ENCODE measurements at places on chromosomes 5 and 9.
A peak's percentile ranks its signal among the peaks of the same experiment; 100 is the strongest.

GRCh38 chr9:70672161-70672649, 257.7 kb upstream of the KLF9 start:
- DNase-seq: no peak

GRCh38 chr5:9009931-9010651, 535.8 kb downstream of the SEMA5A start:
- no peak for DNase-seq

DNA sequence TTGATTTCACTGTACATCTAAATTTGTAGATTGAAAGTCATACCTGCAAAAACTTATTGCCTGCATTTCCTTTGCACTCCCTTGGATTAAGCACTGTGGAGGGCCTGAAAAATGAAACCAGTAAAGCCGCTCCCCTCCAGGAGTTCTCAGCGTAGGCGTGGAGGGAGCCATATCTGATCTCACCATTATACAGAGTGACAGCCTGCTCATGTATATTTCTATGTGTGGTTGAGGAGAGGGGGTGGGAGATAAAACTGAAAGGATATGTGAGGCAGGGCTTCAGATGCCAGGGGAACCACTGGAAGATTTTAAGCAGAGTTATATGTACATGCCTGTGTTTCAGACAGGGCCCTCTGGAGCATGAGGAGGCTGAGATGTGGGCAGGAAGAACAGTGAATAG, 303.0 kb downstream of the MSX2 start:
- DNase-seq: no peak

GRCh38 chr9:71793386-71794105, 25.2 kb upstream of the CEMIP2 start:
- no peak for DNase-seq

DNA sequence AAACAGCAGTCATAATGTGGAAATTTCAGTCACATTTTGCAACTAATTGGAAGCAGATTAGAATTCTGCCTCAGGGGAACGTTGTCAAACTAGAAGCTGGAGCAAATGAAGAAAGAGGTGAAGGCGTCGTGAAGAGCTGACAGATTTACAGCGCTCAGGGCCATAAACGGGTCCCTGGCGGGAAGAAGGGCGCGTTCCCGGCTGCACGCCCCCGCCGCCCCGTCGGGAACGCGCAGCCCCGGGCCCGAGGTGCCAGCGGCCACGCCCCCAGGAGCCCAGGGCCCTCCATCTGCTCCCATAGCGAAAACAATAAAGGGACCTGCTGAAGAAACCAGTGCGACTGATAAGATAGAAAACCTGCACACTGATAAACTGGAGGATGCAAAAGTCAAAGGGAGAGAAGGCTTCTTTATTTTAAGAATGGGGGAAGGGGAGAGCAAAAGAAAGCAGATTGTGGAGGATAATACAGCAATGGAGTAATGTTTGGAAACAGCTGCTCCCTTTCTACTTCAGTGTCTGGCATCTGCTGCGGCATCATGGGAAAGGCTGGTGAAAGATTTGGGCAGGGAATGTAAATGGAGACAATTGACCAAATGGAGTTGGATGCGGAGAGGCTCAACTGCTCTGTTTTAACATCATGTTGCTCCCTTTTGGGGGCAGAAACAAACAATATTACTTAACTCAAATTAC, 11.1 kb downstream of the ZNF608 start:
- DNase-seq: peak; percentile 71

GRCh38 chr5:148267962-148268361, 632 bp upstream of the SPINK13 start:
- DNase-seq: no peak

GRCh38 chr9:100472788-100473275, at the start of gene TMEFF1:
TSS of gene TMEFF1 (plus strand) at chr9:100473149. CDS start at chr9:100473545, 396 bp downstream.
- DNase-seq: peak; percentile 69

DNA sequence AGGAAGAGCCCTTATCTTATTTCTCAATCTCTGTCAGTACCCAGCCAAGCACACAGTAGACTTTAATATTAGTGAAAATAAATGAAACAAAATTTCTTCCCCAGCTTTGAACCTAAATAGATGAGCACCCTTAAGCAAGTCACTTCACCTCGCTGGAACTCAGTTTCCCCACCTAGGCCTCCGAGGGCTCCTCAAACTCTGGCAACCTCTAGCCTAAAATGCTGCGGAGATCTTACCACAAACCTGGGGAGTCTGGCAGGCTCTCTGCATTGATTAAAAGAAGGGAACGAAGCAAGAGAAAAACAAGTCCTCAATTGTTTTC, 326 bp downstream of the RIGI start:
- DNase-seq: no peak

- DNase-seq: no peak
Observed at GRCh38 chr9:111922324-111923013, 25.9 kb downstream of the UGCG start.

All from germinal center (tissue), 1 donor.